Activated T-cell treated with anti-CD3 and anti-CD28 coated beads for 24 hours (primary cell): ENCODE measurements at places on chromosomes 1 and 21.

GRCh38 chr1:36706416-36706815 is 223.7 kb upstream of the CSF3R start:
- DNase-seq: no peak

- no peak for DNase-seq
Measured at GRCh38 chr1:20584890-20585289, 4.0 kb upstream of the CDA start.

- no peak for DNase-seq
Measured at GRCh38 chr1:107135463-107135862, 5.4 kb upstream of the NTNG1 start.

GRCh38 chr1:56824938-56825337 is 5.7 kb upstream of the FYB2 start:
- DNase-seq: no peak

DNA sequence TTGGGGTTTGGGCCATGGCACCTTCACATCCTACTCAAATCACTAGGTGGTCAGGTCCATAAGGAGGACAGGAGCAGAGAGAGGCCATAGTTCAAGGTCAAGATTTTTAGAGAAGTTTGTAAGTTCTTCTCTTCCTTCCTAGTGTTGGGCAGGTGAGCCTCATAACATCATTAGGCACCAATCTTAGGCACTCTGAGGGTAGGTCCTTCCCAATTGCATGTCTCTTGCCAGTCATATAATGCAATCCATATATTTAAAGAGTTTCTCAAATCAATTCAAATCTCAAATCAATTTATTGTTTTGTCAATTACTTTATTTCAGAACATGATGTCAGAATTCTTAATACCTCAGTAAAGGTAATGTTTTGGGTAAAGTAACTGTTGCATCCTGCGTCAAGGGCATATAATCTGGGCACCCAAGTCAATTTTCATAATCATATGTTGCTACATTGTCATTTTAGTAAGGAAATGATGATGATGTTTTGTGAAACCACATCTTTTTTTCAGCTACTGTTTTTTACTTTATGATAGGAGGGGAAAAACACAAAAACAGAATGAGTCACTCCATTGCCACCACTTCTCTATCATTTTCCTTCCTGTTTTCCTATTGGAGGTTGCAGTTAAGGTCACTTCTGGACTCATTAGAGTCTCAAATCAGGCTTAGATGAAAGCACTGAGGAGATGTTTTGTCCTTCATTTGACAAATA is 122.7 kb downstream of the UCHL5 start:
- no peak for DNase-seq

DNA sequence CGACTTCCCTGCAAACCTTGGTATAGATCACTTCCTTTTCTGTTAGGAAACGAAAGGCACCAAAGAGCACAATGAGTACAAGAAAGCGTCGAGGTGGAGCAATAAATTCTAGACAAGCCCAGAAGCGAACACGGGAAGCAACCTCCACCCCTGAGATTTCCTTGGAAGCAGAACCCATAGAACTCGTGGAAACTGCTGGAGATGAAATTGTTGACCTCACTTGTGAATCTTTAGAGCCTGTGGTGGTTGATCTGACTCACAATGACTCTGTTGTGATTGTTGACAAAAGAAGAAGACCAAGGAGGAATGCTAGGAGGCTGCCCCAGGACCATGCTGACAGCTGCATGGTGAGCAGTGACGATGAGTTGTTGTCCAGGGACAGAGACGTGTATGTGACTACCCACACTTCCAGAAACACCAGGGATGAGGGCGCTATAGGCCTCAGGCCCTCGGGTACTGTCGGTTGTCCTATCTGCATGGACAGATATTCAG is 18.5 kb downstream of the FAM89A start:
- no peak for DNase-seq

DNA sequence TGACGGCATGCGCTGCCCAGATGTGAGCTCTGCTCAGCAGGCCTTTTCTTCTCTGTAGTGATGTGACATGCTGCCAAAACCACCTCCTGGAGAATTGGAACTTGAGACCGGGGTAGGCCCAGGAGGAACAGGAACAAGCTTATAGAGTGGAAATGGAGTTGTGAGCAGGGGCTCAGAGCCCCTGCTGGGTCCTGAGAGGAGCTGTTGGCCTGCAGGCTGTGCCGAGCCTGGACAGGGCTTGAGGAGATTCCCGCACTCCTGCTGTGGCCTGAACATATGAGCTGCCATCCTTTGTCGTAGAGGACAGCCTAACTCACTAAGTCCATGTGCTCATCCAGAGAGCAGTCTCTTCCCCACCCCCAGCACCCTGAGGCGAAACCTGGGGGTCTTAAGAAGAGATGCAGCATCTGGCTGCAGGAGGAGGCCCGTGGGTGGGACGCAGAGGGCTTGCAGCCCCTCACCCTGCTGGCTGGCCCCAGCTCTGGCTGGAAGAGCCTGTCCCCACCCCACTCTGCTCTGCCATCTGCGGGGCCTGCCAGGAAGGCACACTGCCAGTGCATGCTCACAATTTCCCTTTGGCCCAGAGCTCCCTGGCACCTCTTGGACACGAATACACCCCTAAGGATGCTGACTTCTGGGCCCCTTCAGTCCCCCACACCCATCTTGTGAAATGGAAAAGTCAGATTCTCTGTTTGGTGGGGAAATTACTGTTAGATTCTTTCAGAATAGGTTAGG is 42.5 kb downstream of the PTPRF start:
- no peak for DNase-seq

DNA sequence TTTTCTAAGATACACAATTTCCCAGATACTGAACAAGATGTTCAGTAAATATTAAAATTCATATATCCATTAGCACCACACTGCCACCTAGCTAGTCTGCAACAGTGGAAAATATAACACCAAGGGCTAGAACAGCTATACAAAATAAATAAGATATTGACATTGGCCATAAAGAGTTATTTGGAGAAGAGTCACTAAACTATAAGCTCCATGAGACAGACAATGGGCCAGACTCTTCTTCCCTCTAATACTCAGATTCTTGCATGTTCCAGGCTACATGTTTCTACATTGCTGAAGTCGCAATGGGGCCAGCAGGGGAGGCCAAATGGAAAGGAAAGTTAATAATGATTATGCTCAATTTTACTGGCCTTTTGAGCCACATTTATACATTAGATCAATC is 21.5 kb downstream of the SPATA6 start:
- no peak for DNase-seq

- DNase-seq: no peak
Measured at GRCh38 chr1:176609556-176610408, 146.8 kb downstream of the PAPPA2 start.

DNA sequence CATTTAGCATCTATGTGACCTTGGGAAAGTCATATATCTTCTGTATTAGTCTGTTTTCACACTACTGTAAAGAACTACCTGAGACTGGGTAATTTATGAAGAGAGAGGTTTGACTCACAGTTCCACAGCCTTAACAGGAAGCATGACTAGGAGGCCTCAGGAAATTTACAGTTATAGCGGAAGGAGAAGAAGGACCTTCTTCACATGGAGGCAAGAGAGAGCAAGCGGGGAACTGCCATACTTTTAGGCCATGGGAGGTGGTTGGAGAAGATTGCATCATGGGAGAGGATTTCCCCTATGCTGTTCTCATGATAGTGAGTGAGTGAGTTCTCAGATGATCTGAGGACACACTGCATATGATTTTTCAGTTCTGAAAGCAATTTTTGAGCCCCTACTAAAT is 87.9 kb downstream of the CLEC20A start:
- DNase-seq: no peak

- DNase-seq: no peak
Measured at GRCh38 chr1:43372172-43372571, 4.4 kb upstream of the ELOVL1 start.

- DNase-seq: no peak
Measured at GRCh38 chr1:230679192-230679591, 34.7 kb downstream of the AGT start.

GRCh38 chr1:40301541-40302299 is 15.4 kb downstream of the COL9A2 start:
- DNase-seq: no peak

- DNase-seq: no peak
Measured at GRCh38 chr21:40976198-40977109, 129.5 kb upstream of the DSCAM start.

DNA sequence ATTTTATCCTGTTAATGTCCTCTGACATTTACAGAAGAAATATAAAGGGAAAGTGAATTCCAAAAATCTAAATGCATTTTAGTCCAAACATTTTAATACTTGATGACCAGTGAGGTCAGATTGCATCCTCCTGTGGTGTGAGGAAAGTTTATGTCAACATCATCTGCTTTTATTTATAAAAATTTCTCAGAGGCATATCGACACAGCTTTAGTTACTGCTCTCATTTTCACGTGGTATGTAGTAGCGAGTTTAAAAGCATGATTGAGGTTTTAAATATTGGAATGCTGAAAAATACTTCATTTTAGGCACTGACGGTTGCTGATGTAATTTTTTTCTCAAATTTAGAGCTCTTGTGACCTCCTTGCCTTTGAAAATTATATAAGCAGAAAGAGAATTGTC is 234.8 kb downstream of the HMCN1 start:
- DNase-seq: no peak

DNA sequence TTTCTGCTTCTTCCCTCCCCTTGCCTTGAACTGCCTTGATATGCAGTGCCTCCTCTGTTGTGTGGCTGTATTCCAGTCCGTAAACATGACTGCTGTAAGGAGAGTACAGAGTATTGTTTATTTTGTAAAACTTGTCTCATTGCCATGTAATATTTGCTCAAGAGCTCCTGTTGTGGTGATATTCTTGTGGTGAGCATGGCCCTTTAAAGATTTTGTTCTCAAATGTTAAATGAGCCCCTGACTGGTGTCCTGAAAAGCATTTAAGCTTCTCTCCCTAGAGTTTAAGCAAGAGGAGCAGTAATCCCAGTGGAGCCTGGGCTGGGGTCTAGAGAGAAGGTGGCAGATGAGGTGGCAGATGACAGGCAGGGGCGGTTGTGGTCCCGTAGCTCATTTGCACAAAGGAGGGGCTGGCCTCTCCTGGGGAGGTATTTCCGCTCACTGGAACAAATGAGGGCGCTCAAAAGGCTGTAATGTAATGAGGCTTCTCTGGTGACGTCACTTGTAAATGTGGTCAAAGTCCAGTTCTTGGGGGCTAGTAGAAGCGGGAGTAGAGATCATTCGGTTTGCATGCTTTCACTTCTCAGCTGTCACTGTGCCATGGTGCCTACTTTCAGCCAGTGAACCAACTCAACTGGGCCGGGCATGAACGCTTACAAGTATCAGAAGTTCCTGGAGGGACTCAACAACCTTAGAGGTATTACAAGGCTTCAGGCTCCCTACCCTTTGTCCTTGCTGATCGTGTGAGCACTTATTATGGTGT is 46.0 kb upstream of the MACF1 start:
- DNase-seq: no peak

GRCh38 chr1:106978477-106979322 is 77.8 kb upstream of the PRMT6 start:
- no peak for DNase-seq

- no peak for DNase-seq
Measured at GRCh38 chr1:53345996-53346813, 18.3 kb upstream of the LRP8 start.

GRCh38 chr1:1942753-1943656 is 23.9 kb upstream of the TMEM52 start:
- no peak for DNase-seq

GRCh38 chr1:89911191-89911991 is 83.5 kb upstream of the ZNF326 start:
- DNase-seq: no peak

DNA sequence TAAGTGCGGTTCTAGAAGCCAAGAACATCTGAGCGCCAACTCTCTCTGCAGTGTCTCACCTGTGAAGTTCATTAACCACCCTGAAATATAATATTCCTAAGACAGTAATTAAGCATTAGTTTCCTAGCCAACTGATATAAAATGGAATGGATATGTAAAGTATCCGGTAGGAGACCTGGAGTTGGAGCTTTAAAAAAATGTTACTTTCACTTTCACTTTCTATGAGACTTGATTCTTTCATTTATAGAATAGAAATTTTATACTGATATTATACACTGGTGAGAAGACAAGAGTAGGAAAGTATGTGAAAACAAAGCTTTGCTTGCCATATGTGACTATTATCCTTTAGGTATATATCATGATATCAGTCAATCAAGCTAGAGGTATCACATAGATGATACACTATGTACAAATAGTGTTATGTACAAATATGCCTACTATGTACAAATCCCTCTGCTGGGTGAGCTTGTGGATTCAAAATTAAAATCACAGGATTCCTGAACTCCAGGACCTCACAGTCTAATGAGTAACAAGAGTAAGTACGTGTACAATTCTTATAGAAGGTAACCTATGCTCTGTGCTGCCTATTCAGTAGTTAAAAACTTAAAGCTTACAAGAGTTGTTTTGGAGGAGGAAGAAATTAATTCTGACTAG is 934.2 kb downstream of the TTLL7 start:
- DNase-seq: no peak

DNA sequence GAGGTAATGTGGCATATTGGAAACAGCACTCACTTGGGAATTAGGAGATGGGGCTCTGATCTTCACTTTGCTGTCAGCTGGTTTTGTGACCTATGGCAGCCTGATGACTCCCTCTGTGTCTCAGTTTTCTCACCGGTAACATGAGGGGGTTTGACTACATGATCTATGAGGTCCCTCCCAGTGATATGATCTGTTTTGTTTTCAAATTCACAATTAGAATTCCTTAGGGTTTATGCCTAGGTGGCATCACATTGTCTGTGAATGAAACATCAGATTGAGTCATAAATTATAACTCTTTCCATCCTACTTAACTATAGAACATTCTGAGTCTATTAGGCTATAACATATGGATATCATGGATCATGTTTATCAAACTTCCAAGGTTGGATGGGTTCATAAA is 386.6 kb downstream of the PTBP2 start:
- no peak for DNase-seq

DNA sequence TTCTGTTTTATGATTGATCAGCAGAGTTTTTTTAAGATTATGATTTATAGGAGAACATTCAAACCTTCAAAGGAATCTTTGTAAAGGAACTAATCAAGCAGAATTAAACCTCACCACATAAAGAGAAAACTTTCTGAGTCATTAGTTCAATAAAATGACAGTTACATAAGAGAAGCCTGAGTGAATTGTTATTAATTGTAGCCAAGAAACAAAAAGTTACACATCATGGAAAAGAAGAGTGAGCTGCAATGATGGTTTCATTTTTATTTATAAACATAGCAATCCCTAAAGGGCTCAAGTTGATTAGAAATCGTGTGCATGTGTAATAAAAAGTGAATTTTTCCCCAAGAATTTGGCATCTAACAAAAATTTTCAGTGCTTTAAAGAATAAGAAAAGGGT is 731.4 kb downstream of the LTN1 start:
- no peak for DNase-seq

GRCh38 chr1:118488787-118489186 is 303.8 kb upstream of the SPAG17 start:
- DNase-seq: no peak

DNA sequence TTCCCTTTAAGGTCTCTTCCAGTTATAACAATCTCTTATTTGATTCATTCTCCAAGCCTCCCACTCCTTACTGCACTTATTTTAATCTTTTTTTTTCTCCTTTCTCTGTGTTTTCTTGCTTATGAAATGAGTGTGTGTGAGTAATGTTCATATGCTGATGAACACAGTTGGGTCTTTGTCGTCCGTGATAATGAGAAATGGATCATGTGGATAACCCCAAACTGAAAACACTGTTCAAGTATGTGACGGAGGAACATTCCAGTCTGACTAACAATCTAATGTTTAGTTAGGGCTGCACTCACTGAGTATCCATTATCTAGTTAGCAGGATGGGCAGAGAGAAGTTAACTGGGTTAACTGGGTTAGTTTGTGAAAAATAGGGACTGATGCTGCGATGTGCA is 253.1 kb upstream of the DUSP10 start:
- DNase-seq: no peak

- no peak for DNase-seq
Measured at GRCh38 chr1:81305997-81306452, 494.7 kb upstream of the ADGRL2 start.
